Lower lobe of right lung (tissue), 2 donors: ENCODE measurements at places on chromosomes 5 and 9. TPM values are rescaled to one million over a fixed set of nuclear protein-coding genes. Genes with fewer than 3 reads are reported as not detected.

Gene PCDHGA11
- 3.2 TPM for total RNA-seq

Gene GRM6
- total RNA-seq = not detected

Gene TAF11L10
- total RNA-seq = not detected

Gene AK1
- 185 TPM for total RNA-seq

Gene DHX29
- 22.2 TPM for total RNA-seq

Gene ARL15
- total RNA-seq = 30.8 TPM

Gene LRRC19
- total RNA-seq = 0.27 TPM

Gene PPP3R2
- total RNA-seq = not detected

Gene RAPGEF6
- total RNA-seq = 21.7 TPM

Gene HAUS6
- 7.5 TPM for total RNA-seq

Gene RLN1
- total RNA-seq = not detected

Gene SLC6A18
- not detected for total RNA-seq

Gene CDC25C
- 0.47 TPM for total RNA-seq

Gene TRPM3
- total RNA-seq = 0.15 TPM

Gene GMCL2
- total RNA-seq = not detected

Gene C5orf46
- not detected for total RNA-seq

Gene ZNF883
- total RNA-seq = 0.89 TPM

Gene PLPP1
- total RNA-seq = 48.1 TPM

Gene PRDM9
- total RNA-seq = not detected

Gene NOXA1
- 6.9 TPM for total RNA-seq
